Spleen (tissue), 13 donors: ENCODE measurements at places on chromosomes 12 and 14. TPM values are rescaled to one million over a fixed set of nuclear protein-coding genes. Genes with fewer than 3 reads are reported as not detected.
A peak's percentile ranks its signal among the peaks of the same experiment; 100 is the strongest.

- no peak overlapping the region for H3K27ac ChIP-seq
- H3K4me1 ChIP-seq, result no peaks in the 10 kb centered on the region
- no peak overlapping the region for H3K4me3 ChIP-seq
- H3K27me3 ChIP-seq, result no peaks in the 10 kb centered on the region
- DNase-seq, result no peak
- H3K36me3 ChIP-seq, result no peaks in the 10 kb centered on the region
These were observed 46.1 kb downstream of the DNAH10 start for GRCh38 chr12:123808167-123808566.

- H3K27me3 ChIP-seq, result no peaks in the 10 kb centered on the region
- no peaks in the 10 kb centered on the region for H3K4me1 ChIP-seq
- H3K36me3 ChIP-seq, result no peaks in the 10 kb centered on the region
- no peak overlapping the region for H3K27ac ChIP-seq
- no peak overlapping the region for H3K4me3 ChIP-seq
- DNase-seq, result no peak
These were observed 31.1 kb upstream of the SPATA7 start for GRCh38 chr14:88354358-88354757.

GRCh38 chr12:92403210-92404175 is 257.8 kb upstream of the BTG1 start:
- no peaks in the 10 kb centered on the region for H3K27me3 ChIP-seq
- H3K36me3 ChIP-seq, result no peaks in the 10 kb centered on the region
- DNase-seq, result no peak

GRCh38 chr14:56555921-56556570 is 23.6 kb upstream of the TMEM260 start:
- H3K4me1 ChIP-seq, result no peaks in the 10 kb centered on the region
- H3K4me3 ChIP-seq, result no peak overlapping the region
- H3K36me3 ChIP-seq, result no peaks in the 10 kb centered on the region
- peaks cover 72% of the 10 kb centered on the region for H3K27me3 ChIP-seq
- no peak for DNase-seq

DNA sequence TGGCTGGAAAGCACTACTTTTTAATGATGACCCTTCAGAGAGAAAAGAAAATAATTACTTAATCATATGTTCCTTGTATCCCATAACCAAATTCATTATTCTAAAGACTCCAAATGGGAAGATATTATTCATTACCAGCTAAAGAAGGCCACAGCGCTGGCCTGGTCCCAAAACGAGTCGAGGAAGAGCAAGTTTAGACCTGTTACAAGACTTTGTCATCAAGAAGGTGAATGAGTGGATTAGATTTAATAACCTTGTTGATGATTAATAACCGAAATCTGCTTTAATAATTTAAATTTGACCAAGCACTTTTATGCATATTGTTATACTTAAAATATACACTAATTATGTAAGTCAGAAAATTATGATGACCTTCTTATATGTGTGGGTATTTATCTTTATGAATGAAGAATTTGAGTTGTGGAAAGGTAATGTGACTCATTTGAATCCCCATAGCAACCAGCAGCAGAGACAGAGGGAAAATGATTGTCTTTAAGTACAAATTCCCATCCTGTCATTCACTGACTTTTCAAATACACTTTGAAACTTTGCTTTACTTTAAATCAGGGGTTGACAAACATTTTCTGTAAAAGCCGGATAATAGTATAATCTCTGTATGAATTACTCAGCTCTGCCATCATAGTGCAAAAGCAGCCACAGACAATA is 200.3 kb upstream of the NPAS3 start:
- H3K27ac ChIP-seq, result no peak overlapping the region
- no peak overlapping the region for H3K4me3 ChIP-seq
- no peaks in the 10 kb centered on the region for H3K36me3 ChIP-seq
- no peaks in the 10 kb centered on the region for H3K4me1 ChIP-seq
- no peak for DNase-seq

The AQP6 gene
- total RNA-seq, result not detected

The C3AR1 gene
- 22.2 TPM for total RNA-seq

The BIN2 gene
- total RNA-seq, result 72.6 TPM

GRCh38 chr14:99756796-99757195 is 36.4 kb upstream of the EML1 start:
- DNase-seq, result no peak
- no peak overlapping the region for H3K4me3 ChIP-seq
- peaks cover 60% of the 10 kb centered on the region for H3K4me1 ChIP-seq

The RPGRIP1 gene
- 0.80 TPM for total RNA-seq

GRCh38 chr14:101521978-101522377 is 39.3 kb upstream of the DIO3 start:
- H3K4me3 ChIP-seq, result no peak overlapping the region
- no peaks in the 10 kb centered on the region for H3K27me3 ChIP-seq
- no peak for DNase-seq
- H3K36me3 ChIP-seq, result no peaks in the 10 kb centered on the region

DNA sequence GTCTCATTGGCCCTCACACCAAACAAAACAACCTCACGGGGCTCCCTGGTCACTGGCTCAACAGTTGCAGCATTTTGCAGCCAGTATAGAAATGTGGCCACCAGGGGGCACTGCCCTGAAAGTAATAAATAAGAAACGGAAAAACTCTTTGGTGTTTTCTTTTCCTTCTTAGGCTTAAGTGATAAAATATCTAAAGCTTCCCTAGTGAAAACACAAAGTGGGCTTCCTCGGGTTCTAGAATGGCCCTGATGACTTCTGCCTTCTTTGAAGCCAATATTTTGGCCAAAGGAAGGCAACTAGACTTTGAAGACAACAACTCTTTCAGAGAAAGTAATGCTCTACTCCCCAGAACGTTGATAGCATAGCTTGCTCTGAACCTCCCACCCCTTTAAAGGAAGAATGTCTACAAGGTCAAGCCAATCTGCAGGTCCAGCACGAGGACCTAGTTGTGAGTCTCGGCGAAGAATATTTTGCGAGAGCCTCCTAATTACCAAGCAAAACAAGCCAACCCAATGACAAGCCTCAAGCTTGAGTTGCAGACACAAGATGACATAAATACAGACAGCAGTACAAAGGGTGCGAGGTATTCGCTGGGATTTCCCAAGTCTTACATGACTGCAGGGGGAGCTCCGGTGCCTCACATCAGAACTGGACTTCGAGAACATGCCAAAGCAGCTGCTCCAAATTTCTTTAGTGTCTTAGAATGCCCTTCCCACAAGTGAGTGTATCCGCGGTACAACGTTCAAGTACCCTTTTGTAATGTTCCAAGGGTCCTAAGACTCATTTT is 2.6 kb downstream of the ITPK1 start:
- H3K4me3 ChIP-seq, result no peak overlapping the region
- peaks cover 37% of the 10 kb centered on the region for H3K4me1 ChIP-seq
- no peaks in the 10 kb centered on the region for H3K27me3 ChIP-seq
- H3K27ac ChIP-seq, result peak overlapping the region; percentile 99
